Mucosa of descending colon (tissue), 3 donors: ENCODE measurements at places on chromosomes 6 and 20. TPM values are rescaled to one million over a fixed set of nuclear protein-coding genes. Genes with fewer than 3 reads are reported as not detected.

- no peak for DNase-seq
Observed at GRCh38 chr6:25248123-25248522, 31.1 kb upstream of the CARMIL1 start.

- DNase-seq = peak; percentile 6
Observed at GRCh38 chr6:99905209-99906106, 88.6 kb downstream of the MCHR2 start.

DNA sequence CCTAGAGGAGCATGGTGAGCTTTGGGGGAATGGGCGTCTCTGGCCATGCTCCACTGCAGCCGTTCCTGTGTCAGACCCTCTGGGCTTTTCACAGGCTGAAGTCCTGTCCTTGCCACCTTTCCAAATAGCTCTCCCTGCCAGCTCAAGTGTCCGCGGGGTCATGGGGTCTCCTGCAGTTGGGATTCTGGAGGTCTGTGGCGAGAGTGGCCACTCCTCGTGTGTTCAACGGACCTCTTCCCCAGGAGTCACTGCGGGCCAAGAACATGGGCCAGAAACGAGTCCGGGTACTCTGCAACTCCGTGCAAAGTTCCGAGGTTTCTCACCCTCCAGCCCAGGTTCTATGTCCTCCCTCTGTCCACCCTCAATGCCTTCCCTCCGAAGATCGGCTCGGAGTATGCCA lies 4.7 kb downstream of the OR2B3 start:
- DNase-seq = no peak

DNA sequence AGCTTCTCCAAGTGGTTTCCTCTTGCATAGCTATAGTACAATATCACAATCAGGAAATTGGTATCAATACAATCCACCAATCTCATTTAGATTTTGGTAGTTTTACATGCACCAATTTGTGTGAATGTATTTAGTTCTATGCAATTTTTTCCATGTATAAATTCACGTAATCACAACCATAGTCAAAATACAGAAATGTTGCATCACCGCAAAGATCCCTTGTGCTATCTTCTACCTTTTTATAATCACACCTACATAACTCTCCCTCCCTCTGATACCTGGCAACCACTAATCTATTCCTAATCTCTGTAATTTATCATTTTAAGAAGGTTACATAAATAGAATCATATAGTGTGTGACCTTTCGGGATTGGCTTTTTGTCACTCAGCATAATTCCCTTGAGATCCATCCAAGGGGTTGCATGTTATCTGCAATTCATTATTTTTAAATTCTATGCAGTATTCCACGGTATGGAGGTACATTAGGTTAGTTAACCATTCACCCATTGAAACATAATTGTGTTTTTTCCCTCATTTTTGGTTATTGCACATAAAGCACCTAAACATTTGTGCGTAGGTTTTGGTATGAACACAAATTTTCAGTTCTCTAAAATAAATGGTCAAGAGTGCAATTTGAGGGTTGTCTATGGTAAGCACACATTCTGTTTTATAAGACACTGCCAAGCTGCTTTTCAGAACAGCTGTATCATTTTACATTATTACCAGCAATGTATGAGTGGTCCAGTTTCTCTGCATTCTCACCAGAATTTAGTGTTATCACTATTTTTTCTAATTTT lies 95.1 kb upstream of the SLC22A23 start:
- DNase-seq = no peak

The TNNC2 gene
- total RNA-seq = 3.1 TPM
